HT1080 (cell line): ENCODE measurements at places on chromosomes 6 and 20. TPM values are rescaled to one million over a fixed set of nuclear protein-coding genes. Genes with fewer than 3 reads are reported as not detected.

HLA-DRB5 gene
- total RNA-seq, result not detected in 2 replicates

TULP1 gene
- not detected in 2 replicates for total RNA-seq

RIPOR3 gene
- total RNA-seq, result not detected in 2 replicates

FAM209B gene
- total RNA-seq, result not detected in 2 replicates

SMLR1 gene
- not detected in 2 replicates for total RNA-seq

LKAAEAR1 gene
- 0.84 and 1.0 TPM in 2 replicates for total RNA-seq

EYA4 gene
- 18.5 and 23.7 TPM in 2 replicates for total RNA-seq

SIRPB2 gene
- total RNA-seq, result not detected in 2 replicates

CBLN4 gene
- not detected in 2 replicates for total RNA-seq

POLR3F gene
- 25.2 and 35.2 TPM in 2 replicates for total RNA-seq

PTPRK gene
- 51.7 and 102 TPM in 2 replicates for total RNA-seq

SLC22A3 gene
- total RNA-seq, result not detected in 2 replicates

GSTA3 gene
- total RNA-seq, result not detected in 2 replicates

ADGB gene
- total RNA-seq, result not detected in 2 replicates

LY6G5C gene
- total RNA-seq, result 0.47 and 3.6 TPM in 2 replicates

PRSS16 gene
- not detected in 2 replicates for total RNA-seq

KCNB1 gene
- total RNA-seq, result 0.02 TPM in 1 of 2 replicates, not detected in the other

NOTCH4 gene
- total RNA-seq, result 1.1 and 2.7 TPM in 2 replicates

RFX6 gene
- not detected in 2 replicates for total RNA-seq

C6orf58 gene
- 0.10 TPM in 1 of 2 replicates, not detected in the other for total RNA-seq

EEF1A2 gene
- 203 and 276 TPM in 2 replicates for total RNA-seq

XKR7 gene
- not detected in 2 replicates for total RNA-seq

MATN4 gene
- 0.10 TPM in 1 of 2 replicates, not detected in the other for total RNA-seq

PDSS2 gene
- 6.9 and 10.7 TPM in 2 replicates for total RNA-seq

WFDC10B gene
- 0.39 and 0.77 TPM in 2 replicates for total RNA-seq

CDH4 gene
- 9.0 and 10.8 TPM in 2 replicates for total RNA-seq

SYNDIG1 gene
- 0.67 and 1.1 TPM in 2 replicates for total RNA-seq

RSPH4A gene
- 0.27 and 0.32 TPM in 2 replicates for total RNA-seq

HSPA12B gene
- total RNA-seq, result not detected in 2 replicates

CEP43 gene
- total RNA-seq, result 20.3 and 21.4 TPM in 2 replicates

WFDC5 gene
- not detected in 2 replicates for total RNA-seq
